Uterus (tissue), 4 donors: ENCODE measurements at places on chromosomes 1 and 21. TPM values are rescaled to one million over a fixed set of nuclear protein-coding genes. Genes with fewer than 3 reads are reported as not detected.
A peak's percentile ranks its signal among the peaks of the same experiment; 100 is the strongest.

GRCh38 chr1:240170266-240170665 is 78.6 kb downstream of the FMN2 start:
- H3K27me3 ChIP-seq = no peaks in the 10 kb centered on the region
- H3K4me3 ChIP-seq = no peak overlapping the region
- DNase-seq = no peak
- H3K36me3 ChIP-seq = no peaks in the 10 kb centered on the region
- H3K4me1 ChIP-seq = no peaks in the 10 kb centered on the region
- H3K27ac ChIP-seq = no peak overlapping the region

- peak overlapping the region; percentile 93 for H3K27ac ChIP-seq
- no peaks in the 10 kb centered on the region for H3K36me3 ChIP-seq
- no peak for DNase-seq
- H3K4me1 ChIP-seq = no peaks in the 10 kb centered on the region
- H3K27me3 ChIP-seq = no peaks in the 10 kb centered on the region
These were observed 494 bp downstream of the APH1A start for GRCh38 chr1:150268340-150268704.

GRCh38 chr1:101738475-101738874 is 258.3 kb downstream of the OLFM3 start:
- H3K27me3 ChIP-seq = no peaks in the 10 kb centered on the region
- no peak overlapping the region for H3K27ac ChIP-seq
- H3K4me1 ChIP-seq = no peaks in the 10 kb centered on the region
- no peaks in the 10 kb centered on the region for H3K36me3 ChIP-seq

The CCDC30 gene
- 1.5 TPM for total RNA-seq

The SH2D5 gene
- not detected for total RNA-seq
